ENCODE measurements at places on chromosomes 11 and 22. TPM values are rescaled to one million over a fixed set of nuclear protein-coding genes. Genes with fewer than 3 reads are reported as not detected.

DNA sequence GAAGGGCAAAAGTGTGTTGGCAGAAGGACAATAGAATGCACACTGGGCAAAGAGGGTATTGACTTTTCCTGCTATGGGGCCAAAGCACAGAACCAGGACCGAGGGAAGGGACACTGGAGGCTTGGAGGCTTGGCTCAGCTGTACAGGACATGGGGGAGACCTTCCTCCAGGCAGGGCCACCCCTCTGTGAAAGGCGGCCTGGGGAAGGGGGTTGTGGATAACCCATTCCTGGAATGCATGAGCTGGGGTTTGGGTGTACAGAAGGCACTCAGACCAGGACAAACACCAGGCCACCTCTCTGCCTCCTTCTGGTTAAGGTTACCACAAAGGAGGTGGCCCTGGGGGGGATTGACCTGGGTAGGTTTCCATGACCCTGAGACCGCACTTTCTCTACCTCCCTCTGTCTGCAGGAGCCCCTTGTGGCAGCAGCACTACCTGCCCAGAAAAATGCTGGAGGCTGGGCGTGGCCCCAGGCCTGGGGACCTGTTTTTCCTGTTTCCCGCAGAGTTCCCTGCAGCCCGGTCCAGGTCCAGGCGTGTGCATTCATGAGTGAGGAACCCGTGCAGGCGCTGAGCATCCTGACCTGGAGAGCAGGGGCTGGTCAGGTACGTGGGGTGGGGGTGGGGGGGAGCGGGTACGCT lies 9.6 kb downstream of the P2RY2 start:
- peak; percentile 46 for DNase-seq

- no peak for DNase-seq
Observed at GRCh38 chr11:7495882-7496551, 10.7 kb downstream of the OLFML1 start.

DNA sequence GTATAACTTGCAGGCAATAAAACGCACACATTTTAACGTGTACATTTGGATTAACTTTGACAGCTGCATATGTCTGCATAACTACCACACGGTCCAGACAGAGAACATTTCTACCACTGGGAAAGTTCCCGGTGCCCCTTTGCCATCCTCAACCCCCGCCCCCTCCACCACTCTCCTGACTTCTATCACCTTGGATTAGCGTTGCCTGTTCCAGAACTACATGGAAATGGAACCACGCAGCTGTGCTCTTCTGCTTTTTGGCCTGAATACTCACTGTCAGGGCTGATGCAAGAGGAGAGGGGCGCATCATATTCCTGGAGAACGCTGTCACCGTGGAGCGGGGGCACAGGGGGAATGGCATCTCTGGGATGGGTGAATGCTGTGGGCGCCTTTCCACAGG lies 62.1 kb downstream of the LRP5 start:
- DNase-seq: no peak

The IRAG1 gene
- 9.6 TPM for total RNA-seq

DNA sequence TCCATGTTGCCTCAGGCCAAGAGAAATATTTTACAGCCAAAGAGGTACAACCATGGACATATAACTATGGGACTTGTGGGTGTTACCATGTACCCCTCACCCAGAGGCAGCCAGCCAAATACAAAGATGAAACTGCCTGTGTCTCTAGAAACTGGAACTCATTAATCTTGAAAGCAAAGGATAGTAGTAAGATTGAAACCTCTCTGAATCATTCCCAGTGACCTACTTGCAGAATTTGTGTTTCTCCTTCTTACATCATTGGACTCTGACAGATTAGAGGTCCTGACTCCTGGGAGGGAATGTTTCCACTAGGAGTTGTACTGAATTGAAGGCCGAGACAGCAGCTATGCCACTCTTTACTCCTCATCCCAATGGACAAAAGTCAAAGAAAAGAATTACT lies 257.4 kb upstream of the UBASH3B start:
- DNase-seq: no peak

The PHF21B gene
- total RNA-seq: 1.6 TPM

GRCh38 chr11:67354075-67355022 lies 1.0 kb upstream of the POLD4 start:
- no peak for DNase-seq

The CREB3L1 gene
- 20.8 TPM for total RNA-seq

GRCh38 chr11:26483108-26483507 lies 89.0 kb downstream of the MUC15 start:
- DNase-seq: no peak

DNA sequence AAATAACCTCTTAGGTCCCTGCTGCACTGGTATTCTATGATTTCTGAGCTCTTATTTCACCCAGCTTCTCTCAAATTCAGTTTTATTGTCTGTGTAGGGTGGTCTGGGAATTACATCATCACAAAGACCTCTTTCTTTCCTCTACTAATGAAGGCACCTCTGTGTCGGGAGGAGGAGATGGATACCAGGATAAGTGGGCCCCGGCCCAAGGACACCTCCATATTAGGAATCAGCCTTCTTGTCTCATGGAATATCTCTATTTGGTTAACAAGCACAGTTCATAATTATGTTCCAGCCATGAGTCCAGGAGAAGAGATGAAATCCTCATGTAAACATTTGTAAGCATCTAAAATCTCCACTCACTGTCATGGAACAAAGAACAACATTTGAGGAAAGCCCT lies 9.4 kb downstream of the PARVA start:
- no peak for DNase-seq

The MACROD1 gene
- 20.6 TPM for total RNA-seq

DNA sequence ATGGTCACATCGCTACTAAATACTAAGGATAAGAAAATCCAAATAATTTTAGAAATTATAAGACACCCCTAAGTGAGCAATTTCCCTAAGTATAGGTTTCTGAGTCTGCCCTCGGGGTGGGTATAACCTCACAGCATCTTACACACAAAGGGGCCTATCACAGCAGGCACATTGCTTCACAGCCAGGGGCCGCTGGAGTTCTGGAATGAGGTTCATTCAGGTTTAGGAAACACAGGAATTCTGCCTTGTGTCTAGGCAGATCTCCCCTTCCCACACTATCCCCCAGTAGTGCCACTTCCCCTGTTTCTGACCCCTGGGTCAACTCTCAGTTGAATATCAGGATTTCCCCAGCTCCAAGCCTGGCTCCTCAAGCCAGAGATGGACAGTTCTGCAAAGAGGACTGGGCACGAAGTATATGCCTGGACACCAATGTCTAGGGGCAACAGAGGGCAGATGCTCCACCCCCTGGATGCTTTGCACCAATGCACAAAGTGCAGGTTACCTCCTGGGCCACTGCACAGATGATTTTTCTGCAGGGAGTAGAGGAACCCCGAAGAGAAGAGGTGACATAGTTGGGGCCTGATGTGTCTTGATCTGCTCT lies 11.4 kb downstream of the TUBA8 start:
- DNase-seq: no peak

- no peak for DNase-seq
Observed at GRCh38 chr11:34351051-34351450, 6.8 kb downstream of the ABTB2 start.

DNA sequence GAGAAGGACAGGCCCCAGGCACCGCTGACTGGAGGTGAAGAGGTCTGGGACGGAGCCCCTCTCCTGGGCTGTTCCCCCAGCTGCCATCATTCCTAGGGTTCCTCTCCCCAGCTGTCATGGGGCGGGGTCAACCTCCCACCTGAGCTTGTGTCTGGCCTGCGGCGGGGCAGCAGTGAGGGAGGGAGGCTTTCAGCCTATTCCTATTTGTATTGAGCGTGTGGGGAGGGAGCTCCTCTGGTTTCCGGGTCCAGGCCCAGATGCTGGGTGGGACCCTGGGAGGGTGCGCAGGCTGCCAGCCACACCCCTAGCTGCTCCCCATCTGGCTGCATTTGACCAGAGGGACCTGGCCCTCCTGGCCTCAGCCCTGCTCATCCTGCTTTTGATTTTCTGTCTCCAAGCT lies 13.7 kb downstream of the TSPAN4 start:
- DNase-seq: no peak

- DNase-seq: no peak
Observed at GRCh38 chr11:117851852-117852251, 24.6 kb downstream of the FXYD6 start.

- no peak for DNase-seq
Observed at GRCh38 chr11:93274851-93275250, 55.7 kb upstream of the DEUP1 start.

DNA sequence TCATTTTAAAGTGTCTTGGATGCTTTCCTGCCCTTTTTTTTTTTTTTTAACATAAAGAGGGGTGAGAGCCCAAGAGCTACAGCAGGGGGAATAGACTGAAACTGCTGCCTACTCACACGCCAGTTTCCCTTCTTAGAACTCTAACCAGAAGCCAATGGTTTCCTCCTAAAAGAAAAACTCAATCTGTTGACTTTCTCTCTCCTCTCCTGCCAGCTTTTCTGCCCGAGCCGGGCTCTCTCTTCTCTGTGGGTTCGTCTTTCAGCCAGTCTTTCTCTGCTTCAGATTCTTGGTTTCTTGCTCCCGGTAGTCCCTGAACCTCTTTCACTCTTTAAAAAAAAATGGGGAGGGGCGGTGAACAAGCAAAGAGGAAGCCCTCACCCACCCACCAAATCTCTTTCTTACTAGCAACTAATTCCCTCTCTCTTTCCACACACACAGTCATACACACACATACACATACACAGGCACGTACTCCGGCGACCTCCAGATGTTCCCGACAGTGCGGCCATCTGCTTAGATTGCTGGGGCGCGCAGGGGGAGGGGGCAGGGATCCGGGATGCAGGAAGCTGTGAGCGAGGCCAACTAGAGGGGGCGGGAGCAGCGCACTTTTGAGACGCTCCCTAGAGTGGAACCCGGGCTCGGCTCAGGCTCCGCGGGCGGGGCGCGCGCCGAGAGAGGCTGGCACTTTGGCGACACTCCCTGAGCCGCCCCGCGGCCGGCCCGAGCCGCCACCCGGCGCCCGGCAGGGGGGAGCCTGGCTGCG lies 444 bp upstream of the TSKU start:
- DNase-seq: peak; percentile 93

DNA sequence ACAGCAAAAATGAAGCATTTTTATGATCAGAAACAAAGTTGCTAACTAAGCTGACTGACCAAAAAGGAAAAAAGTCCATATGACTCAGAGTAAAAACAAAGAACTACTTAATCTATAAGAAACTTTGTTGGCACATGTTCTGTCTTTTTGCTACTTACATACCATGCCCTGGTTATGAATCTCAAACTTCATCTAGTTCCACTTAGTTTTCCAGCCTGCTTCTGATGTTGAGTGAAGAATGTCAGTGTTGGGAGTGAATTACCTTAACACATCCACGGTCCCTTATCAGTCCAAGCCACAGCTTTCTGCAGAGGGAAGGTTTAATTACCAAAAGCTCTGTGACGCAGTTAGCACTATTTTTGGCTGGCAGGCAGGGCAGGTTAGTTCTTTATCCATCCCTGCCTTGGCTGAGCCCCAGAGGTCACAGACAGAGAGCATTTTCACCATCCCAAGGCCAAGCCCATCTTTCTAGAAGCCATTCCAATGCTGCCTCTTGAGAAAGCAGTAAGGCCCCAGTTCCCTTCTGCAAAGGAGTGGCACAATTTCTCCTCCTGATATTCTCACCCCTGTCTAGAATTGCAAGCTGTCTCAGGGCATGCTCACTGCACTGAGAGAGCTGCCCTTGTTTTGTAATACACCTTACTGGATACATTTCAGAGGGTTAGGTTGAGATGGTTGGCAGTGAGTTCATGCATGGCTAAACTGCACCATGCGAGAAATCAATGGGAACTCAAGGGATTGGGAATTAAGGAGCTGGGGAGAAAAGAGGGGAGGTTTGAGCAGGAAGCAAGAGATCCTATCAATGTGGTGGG lies 67.1 kb downstream of the SLC1A2 start:
- no peak for DNase-seq

- DNase-seq: no peak
Observed at GRCh38 chr11:57391539-57391938, 1.1 kb upstream of the PRG2 start.

The PNPLA5 gene
- total RNA-seq: not detected

DNA sequence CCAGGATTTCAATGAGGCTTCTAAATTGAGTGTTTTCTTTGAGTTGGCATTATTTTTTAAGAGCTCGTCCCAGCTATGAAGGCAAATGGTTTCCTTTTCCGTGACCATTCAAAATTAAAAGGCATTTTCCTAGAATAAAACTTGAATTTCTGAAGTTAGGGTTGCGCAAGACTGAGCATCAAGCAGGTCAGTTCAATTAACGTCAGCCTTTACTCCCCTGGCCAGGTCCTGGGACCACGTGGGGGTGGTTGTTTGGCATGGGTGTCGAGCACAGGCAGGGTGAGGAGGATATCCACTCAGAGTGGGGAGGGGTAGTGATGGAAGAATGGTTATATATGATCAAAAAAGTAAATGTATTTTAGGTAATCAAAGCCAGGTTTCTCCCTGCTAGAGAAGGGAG lies 43.4 kb upstream of the TSKU start:
- no peak for DNase-seq

The ANGPTL5 gene
- 1.4 TPM for total RNA-seq
